Heart left ventricle (tissue), 16 donors: ENCODE measurements at places on chromosomes 2 and 18.

DNA sequence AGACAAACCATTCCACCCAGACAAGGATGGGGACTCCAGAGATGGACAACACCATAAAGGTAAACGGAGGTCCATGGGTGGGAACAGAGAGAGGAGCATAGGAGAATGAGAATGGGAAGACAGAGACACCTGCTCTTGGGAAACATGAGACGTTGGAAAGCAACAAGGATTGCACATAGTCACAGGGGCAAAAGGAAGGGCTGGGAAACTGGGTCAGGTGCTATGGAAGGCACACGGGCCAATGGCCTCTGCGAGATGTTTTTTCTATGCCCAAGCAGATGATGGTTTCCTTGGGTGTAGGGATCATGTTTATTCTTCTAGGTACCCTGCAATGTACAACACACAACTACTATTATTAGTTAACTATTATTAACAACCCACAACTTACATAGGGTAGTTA, 143.6 kb upstream of the AGAP1 start:
- DNase-seq = no peak

DNA sequence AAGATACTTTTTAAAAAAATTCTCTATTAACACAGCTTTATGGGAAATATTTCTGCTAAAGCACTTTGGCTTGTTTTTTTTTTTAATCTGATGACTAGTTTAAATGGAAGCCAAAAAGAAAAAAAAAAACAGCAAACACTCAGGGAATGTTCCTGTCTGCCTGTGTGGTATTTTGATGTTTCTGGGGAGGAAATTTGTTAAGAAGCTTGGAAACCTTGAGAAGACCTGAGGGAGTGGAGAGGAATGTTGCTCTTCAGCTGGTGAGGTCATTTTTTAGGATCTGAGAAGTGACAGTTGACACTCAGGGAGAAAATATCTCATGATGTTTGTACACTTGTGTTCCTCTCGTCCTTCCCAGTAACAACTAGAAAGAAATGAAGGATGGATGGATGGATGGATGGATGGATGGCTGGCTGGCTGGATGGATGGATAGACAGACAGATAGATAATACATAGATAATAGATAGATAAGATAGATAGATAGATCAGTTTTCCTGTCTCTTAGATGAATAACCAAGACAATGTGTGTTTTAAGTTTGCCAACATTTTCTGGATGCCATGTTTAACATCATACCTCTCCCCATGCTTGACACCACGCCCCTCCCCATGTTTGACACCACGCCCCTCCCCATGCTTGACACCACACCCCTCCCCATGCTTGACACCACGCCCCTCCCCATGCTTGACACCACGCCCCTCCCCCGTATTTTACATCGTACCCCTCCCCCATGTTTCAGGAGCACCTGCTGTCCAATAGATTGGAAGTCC, 84.8 kb downstream of the CTIF start:
- no peak for DNase-seq

GRCh38 chr2:7239078-7239477, 321.9 kb downstream of the RNF144A start:
- DNase-seq = no peak

GRCh38 chr18:78742218-78742745, 237.3 kb upstream of the SALL3 start:
- no peak for DNase-seq

DNA sequence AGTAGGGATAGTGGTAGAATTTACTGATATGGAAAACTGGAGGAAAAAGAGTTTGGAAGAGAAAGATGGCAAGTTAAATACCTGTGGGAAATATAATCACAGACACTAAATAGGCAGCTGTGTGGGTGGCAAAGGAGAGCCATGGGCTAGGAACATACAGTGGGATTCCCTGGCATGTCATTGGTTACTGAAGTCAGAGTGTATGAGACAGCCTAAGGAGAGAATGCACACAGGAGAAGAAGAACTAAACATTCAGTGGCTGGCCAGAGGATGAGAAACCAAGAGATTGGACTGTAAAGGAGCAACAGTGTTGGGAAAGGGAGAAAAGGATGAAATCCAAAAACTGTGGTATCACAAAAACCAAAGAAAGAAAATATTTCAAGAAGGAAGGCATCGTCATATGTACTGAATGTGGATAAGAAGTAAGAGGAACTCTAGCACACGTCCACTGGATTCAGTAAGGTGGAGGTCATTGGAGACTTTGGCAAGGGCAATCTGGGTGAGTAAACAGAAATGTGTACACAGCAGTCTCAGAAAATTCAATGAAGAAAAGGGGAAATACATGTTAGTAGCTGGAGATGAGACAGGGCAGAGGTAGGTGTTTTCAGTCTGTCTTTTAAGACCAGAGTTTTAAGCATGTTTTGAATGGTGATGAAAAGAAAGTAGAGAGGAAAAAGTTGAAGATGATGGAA, 83.3 kb downstream of the SPIRE1 start:
- no peak for DNase-seq

DNA sequence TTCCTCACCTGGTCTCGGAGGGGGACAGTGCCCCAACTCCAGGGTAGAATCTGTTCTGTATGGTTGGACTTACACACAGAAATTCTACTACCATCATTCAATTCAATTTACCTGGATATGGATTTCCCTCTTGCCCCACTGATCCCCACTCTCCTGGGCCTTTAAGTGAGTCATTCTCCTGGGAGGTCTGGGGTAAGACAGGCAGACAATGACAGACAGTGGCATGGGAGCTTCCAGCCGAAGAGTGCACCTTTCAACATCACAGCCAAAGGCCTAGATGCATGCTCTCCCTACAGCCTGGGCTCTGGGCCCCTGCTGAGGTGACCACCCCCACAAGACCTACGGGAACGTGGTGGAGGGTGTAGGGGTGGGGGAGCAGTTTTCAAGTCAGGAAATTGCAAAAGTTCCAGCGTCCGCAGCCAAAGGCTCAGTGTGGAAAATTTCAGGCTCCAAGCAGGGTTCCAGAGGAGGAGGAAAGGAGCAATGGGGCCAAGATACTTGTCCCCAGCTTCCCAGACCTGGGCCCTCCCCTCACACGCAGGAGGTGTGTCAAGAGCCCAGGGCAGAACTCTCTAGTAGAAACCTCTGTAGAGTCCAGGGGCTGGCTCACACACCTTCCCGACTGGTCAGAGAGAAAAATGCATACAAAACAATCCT, 296.4 kb downstream of the CYP26B1 start:
- DNase-seq = no peak
